ENCODE measurements at places on chromosomes 3 and 15.

GRCh38 chr3:124360563-124360962 is 368.6 kb upstream of the ROPN1 start:
- DNase-seq: peak; percentile 66

DNA sequence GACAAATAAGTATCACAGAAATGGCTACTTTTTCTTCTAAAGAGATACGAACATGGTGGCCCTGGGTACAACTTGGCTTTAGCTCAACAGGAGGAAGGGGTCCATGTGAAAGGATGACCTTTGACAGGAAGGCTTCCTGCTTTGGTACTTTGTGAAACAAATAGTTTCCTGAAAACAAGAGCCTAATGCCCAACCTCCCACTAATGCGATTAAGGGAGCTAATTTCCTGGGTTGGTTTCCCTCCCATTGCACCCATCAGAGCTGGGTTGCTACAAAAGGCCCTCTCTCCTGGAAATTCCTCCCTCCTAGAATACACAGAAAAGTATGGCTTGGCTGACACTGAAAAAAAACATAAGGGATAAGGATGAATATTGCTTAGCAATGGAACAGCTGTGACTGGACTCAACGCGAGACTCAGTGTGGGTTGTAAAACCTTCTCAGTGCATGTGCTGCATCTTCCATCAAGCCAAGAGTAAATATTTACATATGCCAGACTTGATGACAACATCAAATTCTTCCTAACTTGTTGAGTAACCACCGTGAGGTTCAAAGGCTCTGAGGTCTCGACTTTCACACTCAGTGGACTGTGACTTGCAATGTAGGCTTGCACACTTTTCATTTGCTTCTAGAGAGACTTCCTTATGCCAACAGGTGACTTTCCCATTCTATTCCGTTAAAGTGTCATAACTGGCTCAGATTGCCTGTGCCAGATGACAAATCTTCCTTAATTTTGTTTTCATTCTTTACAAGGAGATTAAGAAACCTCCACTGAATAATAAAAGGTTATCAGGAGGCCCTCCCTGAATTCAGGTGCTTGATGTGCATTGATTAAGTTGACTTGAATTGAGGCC is 60.1 kb downstream of the ADAMTS9 start:
- DNase-seq: peak; percentile 21

DNA sequence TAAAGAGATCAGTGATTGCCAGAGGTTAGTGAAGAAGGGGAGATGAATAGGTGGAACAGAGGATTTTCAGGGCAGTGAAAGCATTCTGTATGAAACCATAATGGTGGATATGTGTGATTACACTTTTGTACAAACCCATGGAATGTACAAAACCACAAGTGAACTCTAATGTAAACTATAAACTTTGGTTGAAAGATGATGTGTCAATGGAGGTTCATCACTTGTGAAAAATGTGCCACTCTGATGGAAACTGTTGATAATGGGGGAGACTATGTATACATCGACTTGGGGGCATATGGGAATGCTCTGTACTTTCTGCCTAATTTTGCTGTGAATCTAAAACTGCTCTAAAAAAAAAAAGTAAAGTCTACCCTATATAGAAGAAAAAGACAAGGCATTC is 68.7 kb upstream of the ARHGEF3 start:
- DNase-seq: no peak

DNA sequence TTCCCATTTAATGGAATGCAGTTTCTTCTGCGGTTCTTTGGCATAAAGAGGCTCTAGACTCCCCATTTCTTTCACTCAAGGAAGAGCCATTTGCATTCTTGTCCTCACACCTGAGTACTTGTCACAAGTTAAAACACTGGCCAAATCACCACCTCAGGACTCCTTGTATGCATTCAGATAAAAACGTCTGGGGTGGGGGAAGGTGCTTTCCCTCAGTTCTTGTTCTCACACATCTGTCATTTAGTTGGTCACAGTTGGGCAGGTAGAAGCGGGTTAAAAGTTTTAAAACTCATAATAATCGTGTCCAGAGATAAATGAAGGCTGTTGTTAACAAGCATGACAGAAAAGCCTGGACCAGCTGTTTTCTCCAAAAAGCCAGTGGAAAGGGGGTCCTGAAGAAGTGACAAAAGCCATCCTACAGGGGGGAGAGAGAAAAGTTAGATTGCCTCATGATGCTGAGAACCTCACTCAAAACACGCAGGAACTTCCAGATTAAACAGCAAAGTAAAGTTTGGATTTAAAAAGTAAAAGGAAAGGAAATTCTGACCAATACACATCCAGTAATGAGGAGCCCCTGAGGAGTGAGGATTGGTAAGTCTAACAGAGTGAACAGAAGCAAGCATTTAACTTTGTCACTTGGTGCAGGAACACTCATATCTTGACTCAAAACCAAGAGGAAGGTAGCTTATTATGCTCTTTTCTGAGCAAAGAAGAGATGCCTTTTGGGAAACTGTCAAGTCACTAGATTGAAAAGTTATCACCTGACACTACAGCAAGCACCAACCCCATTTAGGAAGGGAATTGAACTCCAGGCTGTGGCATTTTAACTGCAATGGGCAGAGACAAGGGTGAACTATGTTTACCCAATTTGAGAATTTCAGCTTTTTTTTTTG is 2.8 kb downstream of the BCL2L10 start:
- no peak for DNase-seq

- DNase-seq: no peak
Observed at GRCh38 chr3:2851361-2851760, 258.8 kb downstream of the IL5RA start.
